ENCODE measurements at places on chromosomes 5 and 9.

GRCh38 chr5:60487476-60487875 is 212.5 kb downstream of the DEPDC1B start:
- DNase-seq, result no peak

DNA sequence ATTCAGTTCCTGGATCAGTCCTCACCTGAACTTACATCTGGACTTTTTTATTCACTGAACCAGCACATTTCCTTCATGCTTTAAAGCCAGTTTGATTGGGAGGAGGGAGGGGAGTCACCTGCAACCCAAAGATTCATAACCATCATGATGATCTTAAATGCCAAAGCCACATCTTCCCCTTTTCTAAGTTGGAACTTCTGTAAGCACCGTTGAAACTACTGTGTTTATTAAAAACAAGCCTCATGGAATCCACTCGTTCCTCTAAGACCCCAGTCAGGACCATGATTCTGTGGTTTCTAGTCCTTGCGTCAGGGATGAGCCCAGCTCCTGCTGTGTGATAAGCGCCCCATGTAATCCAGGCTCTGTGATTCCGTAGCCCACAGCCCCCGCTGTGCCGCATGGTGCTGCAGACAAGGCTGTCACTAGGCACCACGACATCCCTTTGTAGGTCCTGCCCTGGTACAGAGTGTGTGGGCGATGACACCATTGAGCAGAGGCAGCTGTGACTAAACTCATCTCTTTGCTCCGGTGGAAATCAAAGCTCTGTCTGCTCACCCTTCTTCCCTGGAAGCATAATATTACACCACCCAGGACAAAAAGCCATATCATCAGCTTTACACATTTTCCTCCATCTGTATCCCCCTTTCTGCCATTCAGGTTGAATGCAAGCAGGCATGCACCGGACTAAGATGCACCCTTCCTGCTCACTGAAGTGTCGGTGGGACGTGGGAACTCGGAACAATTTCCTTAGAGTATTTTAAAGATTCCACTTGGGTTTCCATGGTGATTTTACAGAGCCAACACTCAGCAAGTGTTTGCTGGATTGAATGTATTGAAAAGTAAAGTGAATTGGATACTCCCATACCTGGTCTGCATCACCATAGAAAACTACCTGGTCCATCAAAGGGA is 132.0 kb upstream of the FSTL4 start:
- no peak for DNase-seq

DNA sequence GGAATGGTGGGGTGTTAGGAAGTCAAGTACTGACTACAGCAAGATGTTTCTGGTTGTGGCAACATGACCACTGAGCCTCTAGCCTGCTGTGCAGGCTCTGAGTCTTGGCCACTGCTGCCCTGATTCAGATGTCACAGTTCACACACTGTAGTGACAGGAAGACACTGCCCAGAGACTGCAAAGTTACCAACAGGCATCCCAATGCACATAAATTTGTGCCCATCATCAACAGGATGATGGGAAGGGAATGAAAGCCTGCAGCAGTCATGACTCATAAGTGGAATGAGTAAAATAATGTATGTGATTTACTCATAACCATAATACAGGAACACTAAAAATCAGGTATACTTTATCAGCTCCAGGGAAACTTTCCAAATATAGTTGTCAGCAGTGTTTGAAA is 251.6 kb upstream of the HAPLN1 start:
- DNase-seq, result no peak

GRCh38 chr5:2909035-2909434 is 157.6 kb upstream of the IRX2 start:
- no peak for DNase-seq
